Breast epithelium (tissue), 4 donors: ENCODE measurements at places on chromosomes 6 and 20. TPM values are rescaled to one million over a fixed set of nuclear protein-coding genes. Genes with fewer than 3 reads are reported as not detected.
A peak's percentile ranks its signal among the peaks of the same experiment; 100 is the strongest.

DNA sequence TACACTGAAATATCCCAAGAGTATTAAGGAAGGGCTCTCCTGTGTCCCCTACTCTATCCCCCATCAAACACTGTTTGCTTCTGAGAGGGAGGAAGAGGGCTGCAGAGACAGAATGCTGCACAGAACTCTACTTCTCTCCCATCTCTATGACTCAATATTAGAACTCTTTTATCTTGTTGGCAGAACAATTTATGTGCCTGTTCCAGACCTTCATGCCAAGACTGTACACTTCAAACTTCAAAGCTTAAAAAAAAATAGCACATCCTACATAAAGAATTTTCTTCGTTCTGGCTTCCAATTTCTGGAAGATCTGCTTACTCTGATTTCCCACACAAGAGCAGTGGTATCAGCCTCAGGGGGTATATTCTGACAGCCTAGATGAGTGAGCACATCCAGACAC is 19.6 kb upstream of the GPR63 start:
- no peak for DNase-seq
- no peak overlapping the region for H3K4me3 ChIP-seq
- no peak overlapping the region for H3K27ac ChIP-seq

Gene DYNLT2
- total RNA-seq = 2.6 TPM

DNA sequence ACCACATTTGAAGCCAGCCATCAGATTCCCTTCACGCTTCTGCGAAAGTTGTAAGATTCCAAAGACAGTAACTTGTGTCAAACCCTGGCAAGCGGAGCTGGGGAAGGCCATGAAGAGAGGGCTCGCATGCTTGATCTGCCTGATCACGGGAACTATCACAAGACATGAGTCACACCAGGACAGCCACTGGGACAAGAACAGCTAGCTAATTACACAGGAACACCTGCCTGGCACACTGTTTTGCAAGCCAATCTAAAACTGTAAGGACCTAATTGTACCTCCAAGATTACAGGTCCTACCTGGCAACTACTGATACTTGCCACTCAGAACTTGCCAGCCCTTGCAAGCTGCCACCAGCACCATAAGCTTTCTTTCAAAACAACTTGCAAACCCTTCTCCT is 289.3 kb downstream of the KIF16B start:
- H3K27ac ChIP-seq = no peak overlapping the region
- no peaks in the 10 kb centered on the region for H3K4me1 ChIP-seq
- DNase-seq = no peak
- no peaks in the 10 kb centered on the region for H3K36me3 ChIP-seq
- H3K4me3 ChIP-seq = no peak overlapping the region
- H3K27me3 ChIP-seq = no peaks in the 10 kb centered on the region

Gene ARMH2
- not detected for total RNA-seq

GRCh38 chr6:149711711-149712110 is 6.2 kb downstream of the LATS1 start:
- H3K27ac ChIP-seq = no peak overlapping the region
- no peaks in the 10 kb centered on the region for H3K4me1 ChIP-seq
- no peaks in the 10 kb centered on the region for H3K27me3 ChIP-seq

GRCh38 chr6:105164418-105164817 is 15.4 kb downstream of the POPDC3 start:
- no peaks in the 10 kb centered on the region for H3K36me3 ChIP-seq
- no peak overlapping the region for H3K4me3 ChIP-seq
- H3K27me3 ChIP-seq = no peaks in the 10 kb centered on the region
- DNase-seq = no peak

- no peaks in the 10 kb centered on the region for H3K4me1 ChIP-seq
- H3K27me3 ChIP-seq = no peaks in the 10 kb centered on the region
- peaks cover 5% of the 10 kb centered on the region for H3K36me3 ChIP-seq
- H3K4me3 ChIP-seq = no peak overlapping the region
Observed at GRCh38 chr6:125974214-125974866, 12.0 kb upstream of the TRMT11 start.

Gene GCNT2
- 1.4 TPM for total RNA-seq

DNA sequence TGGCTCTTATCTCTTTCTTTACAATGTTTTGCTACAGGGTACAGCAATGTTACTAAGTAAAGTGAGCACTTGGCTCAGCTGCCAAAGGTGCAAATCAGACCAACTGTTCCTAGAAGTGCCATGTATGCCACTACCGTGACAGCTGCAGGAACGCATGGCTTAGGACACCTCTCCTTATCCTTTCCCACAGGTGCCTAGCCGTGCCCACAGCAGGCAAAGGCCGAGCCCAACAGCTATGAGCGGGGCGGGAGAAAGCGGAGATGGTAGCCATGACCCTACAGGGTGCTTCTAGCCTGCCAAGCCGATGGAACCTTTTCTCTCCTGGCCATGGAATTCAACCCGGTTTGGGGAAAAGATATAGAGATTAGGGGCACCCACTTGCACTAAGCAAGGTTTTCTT is 97.1 kb downstream of the FAXC start:
- H3K27ac ChIP-seq = no peak overlapping the region
- no peaks in the 10 kb centered on the region for H3K27me3 ChIP-seq
- H3K4me3 ChIP-seq = no peak overlapping the region
- H3K36me3 ChIP-seq = no peaks in the 10 kb centered on the region

DNA sequence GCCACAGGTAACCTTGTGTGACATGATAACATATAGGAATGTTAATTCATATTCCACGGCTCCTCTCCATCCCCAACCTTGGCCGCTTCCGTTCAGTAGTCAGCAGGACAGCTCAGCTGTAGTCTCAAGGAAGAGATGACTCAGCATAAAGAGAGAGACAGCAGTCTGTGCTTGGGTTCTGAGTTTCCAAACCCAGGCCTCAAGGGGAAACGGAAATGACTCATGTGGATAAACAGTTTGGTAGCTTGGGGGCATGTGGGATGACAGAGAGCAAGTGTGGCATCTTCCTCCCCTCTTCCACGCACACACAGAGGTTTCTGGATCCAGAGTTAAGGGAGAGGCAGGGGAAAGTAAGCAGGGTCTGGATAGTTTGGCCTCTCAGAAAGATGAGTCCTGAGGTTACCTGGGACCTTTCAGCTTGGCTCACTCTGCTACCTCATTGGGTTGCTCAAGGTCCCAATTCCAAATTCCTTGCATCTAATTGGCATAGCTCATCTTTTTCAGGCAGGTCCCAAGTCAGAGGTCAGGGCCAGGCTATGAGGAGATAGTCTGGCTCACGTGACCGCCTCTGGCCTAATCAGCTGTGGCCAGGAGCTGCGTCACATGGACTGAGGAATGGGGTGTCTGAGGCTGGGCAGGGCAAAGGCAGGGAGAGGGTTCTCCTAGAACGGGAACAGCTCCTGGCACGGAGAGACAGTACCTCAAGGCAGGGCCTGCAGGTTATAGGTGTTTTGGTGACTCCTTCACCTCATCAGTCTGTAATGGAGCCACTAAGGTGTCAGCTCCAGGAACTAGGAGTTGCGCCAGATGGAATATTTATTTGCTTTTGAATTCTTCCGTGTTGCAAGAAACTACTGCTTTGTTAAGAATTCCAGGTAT is 36.5 kb upstream of the MLN start:
- DNase-seq = peak; percentile 44
- no peaks in the 10 kb centered on the region for H3K27me3 ChIP-seq
- H3K4me3 ChIP-seq = no peak overlapping the region
- H3K36me3 ChIP-seq = no peaks in the 10 kb centered on the region
- H3K4me1 ChIP-seq = peaks cover 16% of the 10 kb centered on the region
